MG63 (cell line): ENCODE measurements at places on chromosomes 7 and 10. TPM values are rescaled to one million over a fixed set of nuclear protein-coding genes. Genes with fewer than 3 reads are reported as not detected.

GRCh38 chr7:140013676-140014075 is 49.1 kb downstream of the PARP12 start:
- DNase-seq = no peak

DNA sequence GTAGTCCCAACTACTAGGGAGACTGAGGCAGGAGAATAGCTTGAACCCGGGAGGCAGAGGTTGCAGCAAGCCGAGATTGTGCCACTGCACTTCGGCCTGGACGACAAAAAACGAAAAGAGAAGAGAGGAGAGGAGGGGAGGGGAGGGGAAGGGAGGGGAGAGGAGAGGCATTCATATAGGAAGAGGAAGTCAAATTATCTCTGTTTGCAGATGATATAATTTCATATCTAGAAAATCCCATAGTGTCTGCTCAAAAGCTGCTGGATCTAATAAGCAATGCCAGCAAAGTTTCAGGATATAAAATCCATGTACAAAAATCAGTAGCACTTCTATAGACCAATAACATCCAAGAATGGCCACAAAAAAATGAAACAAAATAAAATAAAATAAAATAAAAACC is 120.3 kb downstream of the LMBR1 start:
- DNase-seq = no peak

Gene DNAJC12
- total RNA-seq = 0.69 TPM in 1 of 2 replicates, not detected in the other

GRCh38 chr7:142303650-142304049 is 45.8 kb upstream of the PRSS58 start:
- no peak for DNase-seq

- DNase-seq = no peak
Measured at GRCh38 chr10:96044736-96045135, 1.4 kb downstream of the CCNJ start.
